Globus pallidus (tissue), 1 donor: ENCODE measurements at places on chromosomes 5 and 9.

DNA sequence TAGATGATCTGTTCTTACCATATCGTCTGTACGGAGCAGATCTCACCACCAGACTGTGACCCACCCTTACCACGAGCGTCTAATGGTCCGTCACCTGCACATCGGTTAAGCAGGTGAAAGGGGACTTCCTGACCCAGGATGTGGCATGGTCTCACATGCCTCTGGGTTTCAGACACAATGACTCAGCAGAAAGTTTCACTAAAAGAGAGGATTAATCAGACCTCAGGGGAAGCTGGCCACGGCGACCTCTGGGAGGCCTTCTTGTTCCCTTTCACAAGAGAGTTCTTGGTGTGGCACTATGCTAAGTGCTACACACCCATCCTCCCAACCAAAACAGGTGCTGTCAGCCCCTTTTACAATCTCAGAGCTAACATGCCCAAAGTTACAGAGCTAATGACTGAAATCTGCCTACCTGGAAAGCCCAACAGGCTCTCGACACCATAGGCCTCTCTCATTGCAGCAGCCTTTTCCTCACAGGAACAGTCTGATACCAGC is 41.6 kb downstream of the ADAMTS12 start:
- no peak for DNase-seq

GRCh38 chr5:88839238-88839637 is 43.7 kb downstream of the MEF2C start:
- DNase-seq = no peak

- DNase-seq = no peak
These were observed 149.1 kb upstream of the PIK3R1 start for GRCh38 chr5:68066277-68066955.

GRCh38 chr5:139839232-139839815 is 43.7 kb downstream of the PSD2 start:
- no peak for DNase-seq

- no peak for DNase-seq
These were observed 17.0 kb downstream of the IFNE start for GRCh38 chr9:21465138-21465537.

- DNase-seq = no peak
These were observed 1.1 kb upstream of the KIAA1958 start for GRCh38 chr9:112485574-112485973.
